GM12864 (cell line): ENCODE measurements at places on chromosomes 1 and 21.

GRCh38 chr1:28577738-28578536 is 14.1 kb upstream of the RAB42 start:
- DNase-seq: no peak

DNA sequence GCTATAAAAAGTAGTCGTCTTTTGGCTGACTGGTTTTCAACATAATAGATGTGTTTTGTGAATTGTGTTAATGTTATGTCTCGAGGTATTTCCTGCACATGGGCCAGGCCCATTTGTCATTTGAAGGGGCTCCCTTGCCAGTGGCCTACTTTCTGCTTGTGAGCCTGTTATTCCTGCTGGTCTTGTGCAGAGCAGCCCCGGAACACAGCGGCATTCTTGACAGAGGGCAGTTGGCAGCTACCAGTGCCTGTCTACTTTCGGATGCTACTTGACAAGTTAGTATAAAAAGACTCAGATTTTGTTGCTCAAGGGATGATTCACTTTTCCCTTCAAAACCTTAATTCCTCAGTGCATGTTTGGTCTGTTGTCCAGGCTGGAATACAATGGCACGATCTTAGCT is 28.5 kb downstream of the PGM1 start:
- DNase-seq: no peak

GRCh38 chr1:169141356-169141755 is 34.9 kb downstream of the ATP1B1 start:
- DNase-seq: no peak

DNA sequence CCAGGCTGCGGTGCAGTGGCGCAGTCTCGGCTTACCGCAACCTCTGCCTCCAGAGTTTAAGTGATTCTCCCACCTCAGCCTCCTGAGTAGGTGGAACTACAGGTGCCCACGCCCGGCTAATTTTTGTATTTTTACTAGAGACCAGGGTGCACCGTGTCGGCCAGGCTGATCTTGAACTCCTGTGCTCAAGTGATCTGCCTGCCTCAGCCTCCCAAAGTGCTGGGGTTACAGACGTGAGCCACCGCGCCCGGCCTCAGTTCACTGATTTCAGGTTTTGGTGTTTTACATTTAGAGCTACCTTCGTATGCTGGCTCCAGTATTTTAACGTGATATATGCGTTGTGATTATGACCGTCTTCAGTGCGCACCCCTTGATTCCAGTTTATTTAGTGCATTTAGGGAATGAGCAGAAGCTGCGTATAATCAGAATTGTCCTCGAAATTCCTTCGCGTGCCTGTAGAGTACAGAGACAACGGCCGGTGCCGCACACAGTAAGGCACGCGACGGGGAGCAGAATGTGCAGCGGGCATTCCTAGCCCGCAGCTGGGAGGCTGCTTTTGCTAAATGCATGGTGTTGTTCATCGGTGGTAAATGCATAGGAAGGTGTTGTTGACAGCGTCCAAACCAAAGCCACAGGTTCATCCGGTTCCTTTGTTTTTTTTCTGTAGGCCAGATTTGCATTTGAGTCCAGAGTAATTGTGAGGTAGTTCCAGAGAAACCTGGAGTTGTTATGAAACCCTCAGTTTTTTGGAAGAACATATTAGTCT is 48.9 kb upstream of the DIP2A start:
- DNase-seq: no peak

DNA sequence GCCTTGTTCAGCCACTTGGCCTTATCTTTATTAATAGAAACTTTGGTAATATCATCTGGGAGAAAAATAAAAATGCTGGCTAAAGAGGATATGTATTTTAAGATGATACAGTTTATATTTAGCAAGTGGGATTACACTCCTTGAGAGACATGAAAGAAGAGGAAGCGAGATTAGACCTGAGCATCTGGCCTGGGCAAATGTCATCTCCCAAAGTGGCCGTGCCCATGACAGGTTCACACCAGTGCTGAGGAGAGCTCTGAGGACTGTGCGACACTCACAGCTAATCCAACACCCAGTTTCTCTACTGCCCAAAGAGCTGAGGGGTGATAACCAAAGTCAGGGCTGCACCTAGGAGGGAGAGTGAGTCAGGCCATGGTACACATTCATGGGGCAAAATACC is 121.7 kb upstream of the DUSP10 start:
- no peak for DNase-seq

DNA sequence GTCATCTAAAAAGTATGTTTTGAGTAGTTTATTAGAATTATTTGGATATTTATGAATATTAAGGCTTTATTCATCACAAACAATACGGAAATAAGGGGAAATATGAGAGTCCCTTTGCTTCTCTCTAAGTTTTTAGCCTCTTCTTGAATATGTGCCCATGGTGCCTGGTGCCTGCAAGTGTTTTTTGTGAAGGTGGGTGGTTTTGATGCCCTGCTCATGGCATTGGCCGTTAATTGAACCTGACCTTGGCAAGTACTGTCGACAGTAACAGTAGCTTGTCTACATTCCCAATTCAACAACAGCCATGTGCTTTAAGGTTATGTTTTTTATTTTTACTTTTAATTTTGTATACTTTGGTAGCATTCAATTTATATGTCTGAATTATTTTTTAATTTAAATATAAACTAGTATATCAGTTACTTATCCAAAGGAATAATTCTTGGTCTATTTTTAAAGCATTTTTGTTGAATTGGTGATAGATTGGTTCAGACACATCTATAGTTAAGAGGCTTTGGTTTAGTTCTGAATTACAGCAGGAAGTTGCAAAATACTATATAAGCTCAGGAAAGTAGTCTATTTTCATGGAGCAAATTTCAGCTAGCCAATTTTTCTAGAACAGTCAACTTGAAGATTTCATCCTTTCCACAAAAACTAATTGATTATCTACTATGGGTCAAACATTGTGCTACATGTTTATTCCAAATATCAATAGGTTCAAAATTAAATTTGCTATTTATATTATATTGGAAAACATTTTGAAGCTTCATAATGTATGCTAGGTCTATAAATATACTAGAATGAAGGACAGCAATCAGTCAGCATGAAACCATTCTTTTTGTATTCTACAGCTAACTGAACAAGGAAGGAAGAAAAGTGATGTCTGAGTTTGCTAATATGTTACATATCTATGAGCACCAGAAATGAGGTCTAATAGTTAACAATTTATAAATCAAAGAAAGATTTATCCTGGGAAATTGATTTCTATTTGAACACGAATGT is 184.4 kb downstream of the MRPL39 start:
- DNase-seq: no peak

- no peak for DNase-seq
Observed at GRCh38 chr21:42539931-42540343, 26.3 kb downstream of the SLC37A1 start.

GRCh38 chr1:168387781-168388760 is 107.4 kb downstream of the TBX19 start:
- DNase-seq: no peak

- no peak for DNase-seq
Observed at GRCh38 chr1:62070384-62071011, 124.2 kb upstream of the L1TD1 start.

GRCh38 chr1:99975529-99975928 is 5.7 kb downstream of the SLC35A3 start:
- DNase-seq: no peak

DNA sequence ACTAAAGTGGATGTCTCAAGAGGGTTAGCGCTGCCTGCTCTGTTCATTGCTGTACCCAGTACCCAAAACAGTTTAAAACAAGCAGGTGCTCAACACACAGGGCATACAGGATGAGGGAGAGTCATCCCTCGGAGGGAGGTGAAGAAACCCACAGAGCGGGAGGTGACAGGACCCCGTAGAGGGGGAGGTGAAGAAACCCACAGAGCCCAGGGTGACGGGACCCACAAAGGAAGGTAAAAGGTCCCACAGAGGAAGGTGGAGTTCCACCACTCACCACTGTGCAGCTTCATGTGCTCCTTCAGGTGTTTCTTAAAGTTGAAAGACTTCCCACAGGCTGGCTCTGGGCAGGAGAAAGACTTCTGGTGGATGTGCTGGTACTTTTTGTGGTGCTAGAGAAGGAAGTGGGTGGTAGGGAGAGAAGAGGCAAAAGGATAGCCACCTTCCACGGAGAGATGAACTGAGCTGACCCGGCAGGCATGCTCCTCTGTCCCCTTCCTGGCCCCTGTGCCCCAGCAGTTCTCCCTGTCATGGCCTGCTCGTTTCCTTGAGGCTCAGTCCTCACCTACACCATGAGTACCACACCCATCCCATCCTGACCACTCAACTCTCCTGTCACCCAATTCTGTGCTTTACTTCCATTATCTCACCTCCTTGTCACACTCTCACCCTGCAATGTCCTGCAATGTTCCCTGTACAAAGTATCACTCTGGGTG is 5.1 kb downstream of the ZNF692 start:
- DNase-seq: no peak

DNA sequence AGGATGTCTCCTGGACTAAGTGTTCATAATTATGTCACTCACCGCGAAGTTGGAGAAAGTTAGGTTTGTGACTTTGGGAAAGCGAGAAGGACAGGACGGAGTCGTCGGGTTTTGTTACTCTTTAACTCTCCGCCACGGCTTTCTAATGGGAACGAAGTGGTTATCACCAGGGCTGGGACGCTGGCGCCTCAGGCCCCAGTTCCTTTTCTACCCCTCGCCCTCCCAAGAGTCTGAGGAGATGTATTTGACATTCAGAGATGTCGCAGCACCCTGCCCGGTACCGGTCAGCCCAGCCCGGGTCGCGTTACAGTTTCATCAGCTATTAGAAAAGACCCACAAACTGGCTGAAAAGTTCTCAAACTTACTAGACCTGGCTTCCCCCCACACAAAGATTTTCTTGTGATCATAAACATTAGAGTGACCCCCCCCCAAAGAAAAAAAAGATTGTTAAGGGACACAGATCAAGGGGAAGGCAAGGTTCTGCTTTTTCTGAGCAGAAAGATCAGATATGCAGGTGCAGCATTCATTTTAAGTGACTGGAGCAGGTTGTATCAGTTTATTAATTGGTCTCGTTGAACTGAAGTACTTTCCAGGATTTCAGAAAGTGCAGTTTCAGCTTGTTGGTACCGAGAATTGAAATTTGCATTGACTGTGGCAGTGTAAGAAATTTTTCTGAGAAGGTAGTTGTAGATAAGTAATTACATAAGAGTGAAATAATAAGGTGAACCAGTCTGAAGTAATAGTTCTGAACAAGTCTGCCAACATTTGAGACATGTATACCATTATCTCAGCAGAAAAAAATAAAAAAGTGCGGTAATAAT is 859 bp upstream of the ZBTB18 start:
- no peak for DNase-seq

- no peak for DNase-seq
Observed at GRCh38 chr1:112312315-112312714, 83.7 kb upstream of the CTTNBP2NL start.

GRCh38 chr1:180116964-180117763 is 37.5 kb upstream of the QSOX1 start:
- DNase-seq: no peak

GRCh38 chr21:44785620-44786335 is 15.8 kb downstream of the UBE2G2 start:
- no peak for DNase-seq

- DNase-seq: peak; percentile 36
Observed at GRCh38 chr1:109213824-109214693, at the start of gene SARS1. SARS1 (plus strand) TSS chr1:109213918; CDS start chr1:109213993, 75 bp downstream.

- no peak for DNase-seq
Observed at GRCh38 chr1:193569096-193569982, 382.9 kb upstream of the B3GALT2 start.

- no peak for DNase-seq
Observed at GRCh38 chr1:1185101-1185765, 11.6 kb downstream of the TTLL10 start.

- no peak for DNase-seq
Observed at GRCh38 chr1:155250246-155250632, 5.0 kb downstream of the ENTREP3 start.

GRCh38 chr1:107597290-107597689 is 367.7 kb downstream of the VAV3 start:
- DNase-seq: no peak

- DNase-seq: no peak
Observed at GRCh38 chr1:210233495-210234328, 1.1 kb downstream of the SERTAD4 start.

- no peak for DNase-seq
Observed at GRCh38 chr1:25756215-25756614, 43.8 kb upstream of the SELENON start.

DNA sequence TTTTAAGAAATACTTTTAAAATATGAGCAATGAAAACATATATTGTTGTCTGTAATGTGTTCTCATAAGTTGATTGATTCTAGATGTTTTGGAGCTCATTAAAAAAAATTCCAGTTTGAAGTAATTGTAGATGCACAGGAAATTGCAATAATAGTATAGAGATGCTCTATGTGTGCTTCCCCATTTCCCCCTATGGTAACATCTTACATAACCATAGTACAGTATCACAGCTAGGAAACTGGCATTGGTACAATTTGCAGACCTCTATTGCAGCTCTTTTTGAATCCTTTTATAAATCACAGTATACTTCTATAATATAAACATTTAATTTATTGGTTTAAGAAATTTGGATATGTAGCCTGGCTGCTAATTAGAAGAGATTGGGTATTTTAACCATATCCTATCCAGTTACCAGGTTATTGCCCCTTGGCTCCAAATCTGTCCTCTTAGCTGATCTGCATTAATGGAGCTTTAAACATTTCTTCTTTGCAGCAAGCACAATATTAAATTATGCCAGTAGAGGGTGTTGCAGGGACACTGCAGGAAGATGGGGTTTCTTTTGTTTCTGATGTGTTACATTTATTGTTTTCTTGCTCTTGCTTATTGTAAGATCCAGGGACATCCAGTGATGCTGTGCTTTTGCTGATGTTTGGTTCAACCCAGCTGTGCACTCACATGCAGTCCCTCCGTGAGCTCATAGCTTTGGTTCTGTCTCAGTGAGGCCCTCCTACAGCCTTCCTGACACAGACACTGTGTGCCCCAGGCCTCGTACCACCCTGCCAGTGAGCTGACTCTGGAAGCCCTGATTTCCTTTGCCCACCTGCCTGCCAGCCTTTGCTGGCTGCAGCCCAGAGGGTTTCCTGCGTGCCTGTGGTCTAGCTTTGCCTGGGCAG is 103.3 kb downstream of the RABGAP1L start:
- DNase-seq: no peak

DNA sequence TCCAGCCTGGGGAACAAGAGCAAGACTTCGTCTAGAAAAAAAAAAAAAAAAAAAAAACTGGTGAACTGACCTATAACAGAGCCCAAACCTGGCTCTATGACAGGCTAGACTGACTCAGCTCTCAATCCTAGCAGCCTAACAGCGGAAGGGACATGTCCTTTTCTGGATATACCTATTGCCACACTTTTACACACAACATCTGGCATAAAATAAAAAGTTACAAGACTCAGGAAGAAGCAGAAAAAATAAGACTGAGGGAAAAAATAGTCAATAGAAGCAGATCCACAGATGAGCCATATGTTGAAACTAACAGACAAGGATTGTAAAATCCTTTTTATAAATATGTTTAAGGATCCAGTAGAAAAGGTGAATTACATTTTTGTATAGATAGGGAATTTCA is 57.5 kb upstream of the IPO9 start:
- DNase-seq: no peak

DNA sequence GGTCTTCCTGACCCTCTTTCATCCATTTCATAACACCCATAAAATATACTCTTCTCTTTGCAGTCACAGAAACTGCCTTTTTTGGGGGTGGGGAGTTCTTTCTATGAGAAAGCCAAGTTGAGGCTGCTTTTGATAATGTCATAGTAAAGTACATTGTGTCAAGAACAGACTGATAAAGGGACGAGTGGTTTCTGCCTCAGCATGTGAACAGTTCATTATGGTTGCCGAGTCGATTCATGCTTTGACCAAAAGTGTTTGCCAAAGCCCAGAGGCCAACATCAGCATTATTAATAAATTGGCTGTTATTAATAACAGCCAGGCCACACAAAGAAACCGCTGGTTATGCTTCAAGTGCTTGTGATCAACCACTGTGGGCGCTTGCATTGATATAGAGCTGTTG is 162.0 kb downstream of the HUNK start:
- no peak for DNase-seq
